ENCODE measurements at places on chromosomes 4 and X.
A peak's percentile ranks its signal among the peaks of the same experiment; 100 is the strongest.

GRCh38 chrX:14235004-14235403 is 205.3 kb upstream of the GEMIN8 start:
- no peak for DNase-seq

DNA sequence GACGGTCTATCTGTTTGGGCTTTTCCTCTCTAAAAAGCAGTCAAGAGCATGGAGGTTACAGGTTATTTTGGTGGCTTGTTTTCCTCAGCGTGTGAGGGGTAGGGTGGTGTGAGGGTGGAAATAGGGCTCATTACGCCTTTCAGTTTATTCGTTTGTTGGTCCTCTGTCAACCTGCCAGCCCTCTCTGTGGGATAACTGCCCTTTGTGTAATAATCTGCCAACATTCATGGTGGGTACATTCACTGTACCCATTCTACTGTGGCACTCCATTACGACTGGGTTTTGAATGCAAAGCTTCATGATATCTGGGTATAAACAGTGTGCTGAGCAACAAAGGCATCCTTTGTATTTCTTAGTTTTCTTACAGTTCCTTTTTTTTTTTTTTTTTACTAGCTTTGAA is 136.4 kb downstream of the ADGRL3 start:
- DNase-seq, result peak; percentile 69

DNA sequence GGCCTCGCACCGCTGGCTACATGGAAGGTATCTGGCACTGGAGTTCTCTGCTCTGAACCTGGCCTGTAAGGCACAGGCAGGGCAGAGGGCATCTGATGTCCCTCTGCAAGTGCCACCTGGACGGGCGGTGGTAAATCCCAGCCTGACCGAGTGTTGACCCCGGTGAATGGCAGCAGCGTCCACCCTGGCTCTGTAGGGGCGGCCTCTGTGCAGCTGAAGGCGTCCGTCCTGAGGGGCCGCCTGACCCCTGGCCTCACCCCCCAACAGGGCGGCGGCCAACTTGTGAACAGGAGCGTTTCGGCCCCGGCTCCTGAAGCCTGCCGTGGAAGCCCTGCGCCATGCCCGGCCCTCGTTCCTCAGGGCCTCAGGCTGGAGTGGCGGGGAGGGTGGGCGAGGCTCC is 51.4 kb downstream of the CPZ start:
- no peak for DNase-seq

DNA sequence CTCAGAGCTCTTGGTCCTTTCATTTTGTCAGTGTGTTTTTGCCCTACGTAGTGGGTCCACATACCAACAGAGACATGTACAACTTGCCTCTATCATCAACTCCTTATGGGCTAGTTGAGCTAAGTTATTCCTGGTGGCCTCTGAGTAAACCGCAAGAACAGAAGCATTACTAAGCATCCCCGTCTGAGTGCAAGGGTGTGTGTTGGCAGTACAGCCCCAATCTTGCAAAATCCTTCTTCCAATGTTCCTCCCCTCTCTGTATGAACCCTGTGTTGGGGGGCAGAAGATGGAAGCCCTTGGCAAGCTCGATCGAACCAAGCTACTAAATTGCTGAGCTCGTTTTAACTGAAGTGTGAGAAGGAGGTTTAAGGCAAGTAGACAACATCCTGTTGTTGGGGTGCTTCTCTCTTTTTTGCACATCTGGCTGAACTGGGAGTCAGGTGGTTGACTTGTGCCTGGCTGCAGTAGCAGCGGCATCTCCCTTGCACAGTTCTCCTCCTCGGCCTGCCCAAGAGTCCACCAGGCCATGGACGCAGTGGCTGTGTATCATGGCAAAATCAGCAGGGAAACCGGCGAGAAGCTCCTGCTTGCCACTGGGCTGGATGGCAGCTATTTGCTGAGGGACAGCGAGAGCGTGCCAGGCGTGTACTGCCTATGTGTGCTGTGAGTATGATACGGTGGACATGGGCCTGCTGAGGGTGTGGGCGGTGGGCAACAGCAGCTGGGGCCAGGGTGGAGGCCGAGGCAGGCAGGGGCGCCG is at the start of gene SH2D1A:
SH2D1A (plus strand) TSS at position 447 of the 760 bp plus-strand sequence; CDS start at position 527, 80 bp downstream.
- DNase-seq, result no peak

DNA sequence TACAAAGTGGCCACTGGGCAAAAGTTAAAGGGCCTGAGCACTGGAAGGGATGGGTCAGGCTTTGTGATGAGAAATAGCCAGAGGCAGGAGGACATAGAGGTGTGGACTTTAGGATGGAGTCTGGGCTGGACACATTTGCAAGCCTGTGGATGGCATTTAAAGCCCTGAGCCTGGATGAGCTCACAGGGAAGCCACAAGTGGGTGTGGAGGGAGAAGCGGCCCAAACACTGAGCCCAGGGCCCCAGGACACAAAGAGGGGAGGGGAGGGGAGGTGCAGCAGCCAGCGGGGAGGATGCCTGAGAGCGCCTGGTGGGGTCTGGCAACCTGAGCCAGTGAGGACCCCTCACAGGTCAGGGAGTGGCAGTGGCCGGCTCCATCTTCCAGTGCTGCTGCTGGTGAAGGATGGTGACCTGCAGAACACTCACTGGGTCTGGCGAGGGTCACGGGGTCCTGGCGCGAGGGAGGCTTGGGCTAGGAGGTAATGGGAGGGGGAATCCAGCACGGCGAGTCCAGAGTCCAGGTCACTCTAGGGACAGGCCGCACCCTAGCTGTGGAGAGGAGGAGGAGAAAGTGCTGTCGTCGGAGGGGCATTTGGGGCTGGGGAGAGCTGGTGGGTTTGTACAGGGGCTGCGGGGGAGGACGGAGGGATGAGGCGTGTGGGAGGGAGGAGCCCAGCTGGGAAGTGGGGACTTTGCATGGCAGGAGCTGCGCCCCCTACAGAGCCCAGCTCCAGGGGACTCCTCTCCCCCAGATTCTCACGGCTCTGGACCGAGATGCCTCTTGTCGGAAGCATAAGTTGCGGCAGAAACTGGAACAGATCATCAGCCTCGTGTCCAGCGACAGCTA is 7.0 kb downstream of the LAGE3 start:
- no peak for DNase-seq

GRCh38 chr4:107183155-107183774 is 147.2 kb upstream of the DKK2 start:
- DNase-seq, result peak; percentile 79

GRCh38 chr4:48131736-48132135 is 2.3 kb downstream of the TXK start:
- no peak for DNase-seq

DNA sequence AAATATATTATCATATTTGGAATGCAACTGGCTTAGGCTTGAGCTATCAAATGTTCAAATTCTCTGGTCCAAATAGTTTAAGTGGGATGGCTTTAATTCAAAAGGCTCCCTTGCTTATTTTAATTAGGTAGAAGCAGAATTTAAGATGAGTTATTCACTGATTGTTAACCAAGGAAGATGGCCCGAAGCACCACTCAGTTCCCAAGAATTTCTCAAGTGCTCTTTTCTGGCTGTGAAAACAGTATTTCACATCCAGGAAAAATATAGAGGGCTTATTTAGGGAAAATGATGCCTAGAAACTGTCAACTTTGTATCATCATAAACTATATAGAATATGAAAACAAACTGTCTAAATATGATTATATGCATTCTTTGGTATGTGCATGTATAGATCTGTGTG is 246.5 kb upstream of the SFRP2 start:
- DNase-seq, result no peak

- DNase-seq, result no peak
Measured at GRCh38 chr4:31575504-31575903, 855.3 kb downstream of the PCDH7 start.

DNA sequence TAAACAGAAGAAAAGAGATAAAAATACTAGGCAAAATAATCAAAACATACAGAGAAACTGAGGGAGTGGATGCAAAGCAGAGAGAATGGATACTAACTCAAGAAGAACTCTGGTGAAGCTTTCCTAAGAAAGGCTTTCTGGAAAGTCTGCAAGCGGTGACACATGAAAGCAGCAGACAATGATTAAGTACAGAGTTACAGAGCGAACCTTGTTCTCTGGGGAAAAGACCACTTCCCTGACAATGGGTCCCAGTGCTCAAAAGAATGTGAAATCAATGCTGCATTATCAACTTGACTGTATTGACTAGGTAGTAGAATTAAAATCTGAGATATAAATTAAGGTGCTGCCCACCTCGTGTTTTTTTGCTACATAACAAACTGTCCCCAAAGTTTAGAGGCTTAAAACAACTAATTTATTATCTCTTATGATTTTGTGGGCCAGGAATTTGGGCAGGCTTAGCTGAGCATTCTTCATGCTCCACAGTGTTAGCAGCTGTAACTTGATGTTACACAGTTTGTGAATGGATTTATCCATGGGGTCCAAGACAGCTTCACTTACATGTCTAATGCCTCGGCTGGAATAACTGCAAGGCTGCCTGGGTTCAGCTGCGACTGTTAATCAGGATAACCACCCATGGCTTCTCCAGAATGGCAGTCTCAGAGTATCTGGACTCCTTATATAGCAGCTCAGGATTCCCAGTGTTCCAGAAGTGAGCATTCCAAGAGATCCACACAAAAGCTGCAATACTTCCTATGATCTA is 106.9 kb upstream of the INPP4B start:
- no peak for DNase-seq

- no peak for DNase-seq
Measured at GRCh38 chr4:165553221-165553810, 174.5 kb downstream of the CPE start.

GRCh38 chr4:123386609-123387008 is 10.0 kb upstream of the SPRY1 start:
- DNase-seq, result no peak

Measured in G401 (cell line).